ENCODE measurements at places on chromosomes 6 and 20.

DNA sequence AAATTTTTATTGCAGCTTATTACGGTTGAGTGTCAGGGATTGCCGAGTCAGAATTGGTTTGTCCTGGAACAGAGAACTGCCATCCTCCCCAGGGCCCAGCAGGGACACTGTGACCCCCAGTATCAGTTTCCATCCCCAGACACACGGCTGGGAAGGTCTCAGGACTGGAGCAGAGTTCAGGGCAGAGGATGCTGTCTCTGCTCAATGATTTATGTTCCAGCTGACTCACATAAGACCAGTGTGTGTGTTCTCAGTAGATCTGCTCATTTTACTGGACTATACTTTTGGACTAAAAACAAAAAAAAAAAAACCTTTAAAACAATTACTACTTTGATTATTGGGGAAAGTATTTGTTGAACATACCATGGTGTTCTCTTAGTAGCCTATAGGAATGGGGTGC lies 44.2 kb downstream of the FNDC1 start:
- DNase-seq = no peak

GRCh38 chr6:129911732-129912131 lies 50.6 kb upstream of the TMEM244 start:
- DNase-seq = no peak

GRCh38 chr6:118100717-118101116 lies 193.7 kb downstream of the SLC35F1 start:
- no peak for DNase-seq

DNA sequence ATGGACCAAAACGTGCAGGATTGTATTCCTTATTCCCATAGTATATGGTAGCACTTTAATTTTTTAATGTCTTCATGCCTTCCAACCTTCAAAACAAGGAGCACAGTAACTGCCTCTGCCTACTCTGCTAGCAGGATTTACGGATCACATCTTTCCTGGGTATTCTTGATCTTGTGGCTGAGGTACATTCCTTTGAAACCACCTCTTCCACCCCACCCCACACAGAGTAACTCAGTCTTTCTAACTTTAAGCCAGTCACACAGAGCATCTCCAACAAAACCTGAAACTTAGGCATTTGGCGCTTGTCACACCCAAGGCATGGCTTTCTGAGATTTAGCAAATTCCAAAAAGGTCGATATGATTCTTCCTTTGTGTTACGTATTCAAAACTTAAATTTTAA lies 2.3 kb upstream of the ID4 start:
- no peak for DNase-seq

- no peak for DNase-seq
Observed at GRCh38 chr20:62396367-62397239, 9.7 kb downstream of the RPS21 start.

DNA sequence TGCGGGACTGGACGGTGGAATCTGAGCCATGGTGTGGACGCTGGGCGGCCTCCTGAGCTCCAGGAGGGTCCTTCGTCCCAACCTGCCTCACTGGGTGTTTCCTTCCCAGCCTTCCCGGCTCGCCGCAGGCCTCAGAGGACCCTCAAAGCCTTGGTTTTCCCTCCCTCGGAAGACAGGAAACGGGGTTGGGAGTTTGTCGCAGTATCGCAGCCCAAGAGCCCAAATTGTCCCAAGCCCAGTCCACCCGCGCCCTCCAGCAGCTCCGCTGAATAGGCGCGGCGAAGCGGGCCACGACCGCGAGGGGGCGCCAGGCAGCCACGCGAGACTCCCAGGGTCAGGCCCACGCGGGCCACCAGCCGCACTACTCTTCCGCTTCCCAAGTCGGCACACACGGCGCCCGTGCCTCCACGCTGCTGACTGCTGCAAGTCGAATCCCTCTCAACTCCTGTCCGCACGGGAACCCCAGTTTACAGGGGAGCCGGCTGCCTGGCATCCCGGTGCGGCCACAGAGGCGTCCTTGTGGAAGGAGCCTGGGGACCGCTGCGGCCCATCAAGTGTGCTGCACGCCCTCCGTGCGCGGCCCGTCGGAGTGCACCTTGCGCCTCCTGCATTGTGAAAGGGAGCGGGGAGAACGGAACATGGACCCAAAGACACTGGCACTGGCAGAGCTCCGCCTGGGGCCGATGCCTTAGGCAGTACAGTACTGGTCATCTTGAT lies 40.4 kb upstream of the HMGA1 start:
- DNase-seq = peak; percentile 84

All from stimulated activated CD4-positive, alpha-beta T cell treated with anti-CD3 and anti-CD28 coated beads, Interleukin-1b, Interleukin-23, amount 100 ng/mL, for 24 hours (primary cell).